ENCODE measurements at places on chromosomes 13 and 19.
A peak's percentile ranks its signal among the peaks of the same experiment; 100 is the strongest.

DNA sequence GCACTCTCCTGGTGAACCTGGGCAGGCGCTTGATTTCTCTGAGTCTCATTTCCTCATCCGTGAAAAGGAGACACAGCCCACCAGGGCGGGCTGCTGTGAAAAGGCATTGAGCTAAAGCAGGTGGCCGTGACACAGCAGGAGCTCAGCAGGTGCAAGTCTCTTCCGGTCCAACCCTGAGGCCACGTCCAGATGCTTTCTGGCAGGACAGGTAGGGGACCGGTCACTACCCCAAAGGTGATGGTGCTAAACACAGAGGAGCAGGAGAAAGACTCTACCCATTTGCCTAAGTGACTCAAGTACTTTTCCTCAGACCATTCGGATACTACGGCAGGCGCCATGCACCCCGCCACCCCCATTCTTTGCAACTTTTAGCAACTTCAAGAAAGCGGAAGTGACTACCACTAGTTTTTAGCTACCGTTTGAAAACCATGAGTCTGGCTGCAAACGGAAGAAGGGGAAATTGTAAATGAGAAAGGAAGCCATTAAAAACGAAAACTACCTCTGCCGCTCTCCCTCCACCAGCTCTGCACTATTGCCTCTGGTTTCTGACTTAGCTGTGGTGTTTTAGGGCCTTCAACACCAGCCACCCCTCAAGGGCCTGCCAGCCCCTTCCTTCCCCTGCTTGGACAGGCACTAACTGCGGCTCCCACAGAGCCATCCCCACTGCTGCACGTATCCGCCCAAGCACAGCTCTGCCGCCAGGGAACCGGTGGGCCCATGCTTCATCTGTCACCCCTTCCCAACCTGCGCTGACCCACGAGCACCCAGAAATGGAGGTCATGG lies 4.8 kb downstream of the PPP6R1 start:
- no peak for DNase-seq

DNA sequence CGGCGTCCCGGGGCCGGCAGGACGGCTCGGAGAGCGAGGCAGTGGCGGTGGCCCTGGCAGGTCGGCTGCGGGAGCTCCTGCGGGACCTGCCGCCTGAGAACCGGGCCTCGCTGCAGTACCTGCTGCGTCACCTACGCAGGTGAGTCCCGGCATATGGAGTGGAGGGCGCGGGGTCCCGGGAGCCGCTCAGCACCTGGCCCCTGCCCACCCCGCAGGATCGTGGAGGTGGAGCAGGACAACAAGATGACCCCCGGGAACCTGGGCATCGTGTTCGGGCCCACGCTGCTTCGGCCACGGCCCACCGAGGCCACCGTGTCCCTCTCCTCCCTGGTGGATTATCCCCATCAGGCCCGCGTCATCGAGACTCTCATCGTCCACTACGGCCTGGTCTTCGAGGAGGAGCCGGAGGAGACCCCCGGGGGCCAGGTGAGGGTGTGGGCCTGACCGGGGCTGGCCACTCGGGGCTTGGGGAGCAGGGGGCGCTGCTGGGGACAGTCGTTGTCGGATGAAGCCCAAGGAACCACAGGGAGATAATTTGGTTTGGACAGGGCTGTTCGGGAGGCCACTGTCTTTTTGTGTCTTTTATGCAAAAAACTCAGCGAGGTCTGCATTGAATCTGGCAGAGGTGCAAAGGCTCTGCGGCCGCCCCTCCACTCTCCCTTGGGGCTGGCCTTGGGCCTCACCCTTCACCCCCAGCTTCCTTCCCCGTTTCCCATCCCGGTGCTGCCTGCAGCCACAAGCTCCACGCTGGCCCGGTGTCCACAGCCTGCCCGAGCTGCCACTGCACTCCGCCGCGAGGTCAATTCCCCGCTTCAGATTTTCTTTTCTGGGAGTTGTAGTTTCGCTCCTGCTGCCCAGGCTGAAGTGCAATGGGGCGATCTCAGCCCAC lies 12.0 kb downstream of the POLR2E start:
- no peak for DNase-seq

DNA sequence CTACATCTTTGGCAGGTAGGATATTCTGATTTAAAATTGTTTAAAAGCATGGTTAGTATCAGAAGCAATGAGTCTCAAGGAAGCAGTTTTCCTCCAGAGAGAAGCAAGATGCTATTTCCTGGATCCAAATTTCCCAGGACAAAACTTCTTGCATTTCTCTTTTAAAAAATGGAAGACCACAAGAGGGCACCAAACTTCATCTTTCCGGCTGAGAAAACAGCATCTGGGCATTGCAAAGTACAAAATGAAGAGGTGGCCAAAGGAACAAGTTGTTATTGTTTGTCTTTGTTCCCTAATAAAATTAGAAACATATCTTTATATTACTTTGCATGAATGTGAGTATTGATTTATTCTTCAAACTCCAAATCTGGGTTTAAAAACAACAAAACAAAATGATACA lies 60.0 kb upstream of the LRCH1 start:
- no peak for DNase-seq

DNA sequence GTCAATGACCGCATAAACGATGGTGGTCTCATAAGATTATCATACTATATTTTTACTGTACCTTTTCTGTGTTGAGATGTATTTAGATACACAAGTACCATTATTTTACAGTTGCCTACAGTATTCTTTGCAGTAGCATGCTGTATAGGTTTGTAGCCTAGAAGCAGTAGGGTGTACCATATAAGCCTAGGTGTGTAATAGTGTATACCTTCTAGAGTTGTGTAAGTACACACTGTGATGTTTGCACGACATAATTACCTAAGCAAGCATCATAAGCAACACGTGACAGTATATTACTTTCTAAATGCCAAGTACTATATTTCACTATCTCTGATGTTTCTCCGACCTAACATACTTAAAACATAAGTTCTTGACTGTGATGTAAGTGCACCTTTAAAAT lies 2.7 kb downstream of the LPAR6 start:
- no peak for DNase-seq

GRCh38 chr19:4061178-4061682 lies 5.5 kb downstream of the ZBTB7A start:
- DNase-seq, result peak; percentile 91

- no peak for DNase-seq
Measured at GRCh38 chr13:37481011-37481884, 117.3 kb downstream of the POSTN start.

DNA sequence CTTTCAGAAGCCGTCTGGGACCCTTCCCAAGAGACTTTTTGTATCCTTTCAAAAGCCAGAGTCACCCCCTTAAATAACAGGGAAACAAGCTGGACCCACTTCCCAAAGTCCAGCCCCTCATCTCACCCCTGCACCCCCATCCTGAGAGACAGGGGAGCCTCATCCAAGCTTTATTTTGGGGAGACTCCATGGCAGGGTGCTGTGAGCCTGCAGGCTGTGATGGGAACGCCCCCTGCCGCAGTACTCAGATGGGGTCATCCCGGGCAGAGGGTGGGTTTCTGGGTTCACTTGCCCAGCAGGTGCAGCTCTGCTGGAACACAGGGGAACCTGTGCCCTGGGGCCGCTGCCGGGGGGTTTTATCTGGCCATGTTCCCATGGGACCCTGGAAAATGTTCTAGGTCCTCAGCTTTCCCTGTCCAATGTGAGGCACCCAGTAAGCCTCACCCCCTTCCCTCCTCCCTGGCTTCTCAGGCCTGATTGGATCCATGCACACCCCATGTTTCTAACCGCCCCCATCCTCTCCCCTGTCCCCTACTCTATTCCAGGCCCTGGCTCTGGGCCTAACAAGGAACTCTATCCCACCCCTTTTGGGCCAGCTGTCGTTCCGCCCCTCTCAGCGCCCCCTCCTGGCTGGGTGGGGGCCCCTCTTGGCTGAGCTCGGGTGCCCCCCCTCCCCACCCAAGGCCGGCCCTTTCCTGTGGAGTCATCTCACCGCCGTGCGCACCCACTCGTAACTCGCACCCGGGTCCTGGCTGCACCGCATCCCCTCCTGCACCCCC lies 1.0 kb downstream of the HIF3A start:
- peak; percentile 85 for DNase-seq

GRCh38 chr13:43016226-43016625 lies 7.2 kb upstream of the DNAJC15 start:
- no peak for DNase-seq

- DNase-seq, result no peak
Measured at GRCh38 chr13:32647926-32648325, 61.7 kb downstream of the PDS5B start.

DNA sequence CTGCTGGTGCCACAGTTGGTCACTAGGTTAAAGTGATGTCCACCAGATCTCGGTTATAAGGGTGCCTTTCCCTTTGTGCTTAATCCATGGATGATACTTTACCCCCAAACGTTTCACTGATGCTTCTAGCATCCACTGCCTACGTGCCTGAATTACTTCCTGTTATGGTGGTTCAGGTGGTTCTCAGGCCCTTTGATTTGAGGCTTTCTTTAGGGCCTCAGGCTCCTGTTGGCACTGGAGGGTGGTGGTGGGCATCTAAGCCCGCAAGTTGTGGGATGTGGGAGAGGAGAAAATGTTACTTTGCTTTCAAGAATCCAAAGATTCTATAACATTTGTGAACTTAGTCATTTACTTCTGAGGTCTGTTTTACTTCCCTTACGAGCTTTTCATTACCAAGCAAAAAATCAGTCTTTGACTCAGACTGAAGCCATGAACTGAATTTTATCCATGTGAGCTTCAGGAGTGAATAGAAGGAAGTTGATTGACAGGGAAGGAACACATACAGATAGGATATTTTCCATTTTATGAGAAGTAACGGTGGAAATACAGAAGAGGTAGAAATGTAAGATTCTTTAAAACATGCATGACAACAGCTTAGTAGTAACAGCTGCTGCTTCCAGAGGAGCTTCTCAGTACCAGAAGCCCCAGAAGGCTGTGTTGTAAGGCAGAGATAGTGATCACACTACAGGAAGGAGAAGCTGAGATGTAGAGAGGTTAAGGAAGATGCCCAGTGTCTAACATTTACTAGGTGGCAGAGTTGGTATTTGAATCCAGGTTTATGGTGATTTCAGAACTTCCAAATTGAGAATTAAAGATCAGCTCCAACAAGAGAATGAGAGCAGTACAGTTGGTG lies 65.0 kb downstream of the ARHGEF7 start:
- no peak for DNase-seq

DNA sequence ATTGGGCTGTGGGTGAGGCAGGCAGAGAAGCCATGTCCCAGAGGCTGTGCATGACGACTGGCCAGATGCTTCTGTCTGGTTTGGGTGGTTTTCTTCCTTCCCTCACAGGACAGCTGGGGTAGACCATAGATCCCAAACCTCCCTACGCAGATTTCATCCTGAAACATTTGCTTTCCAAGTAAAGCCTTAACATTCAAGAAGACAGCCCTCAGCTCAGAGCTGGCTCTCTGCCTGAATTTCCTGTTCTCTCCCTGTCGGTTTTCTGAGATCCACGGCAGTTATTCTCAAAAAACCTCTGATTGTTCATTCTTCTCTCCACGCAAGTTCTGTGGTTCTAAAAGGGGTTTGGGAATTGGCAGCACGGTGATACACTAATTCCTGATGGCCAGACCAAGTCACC lies 25.3 kb downstream of the UQCRFS1 start:
- DNase-seq, result no peak

DNA sequence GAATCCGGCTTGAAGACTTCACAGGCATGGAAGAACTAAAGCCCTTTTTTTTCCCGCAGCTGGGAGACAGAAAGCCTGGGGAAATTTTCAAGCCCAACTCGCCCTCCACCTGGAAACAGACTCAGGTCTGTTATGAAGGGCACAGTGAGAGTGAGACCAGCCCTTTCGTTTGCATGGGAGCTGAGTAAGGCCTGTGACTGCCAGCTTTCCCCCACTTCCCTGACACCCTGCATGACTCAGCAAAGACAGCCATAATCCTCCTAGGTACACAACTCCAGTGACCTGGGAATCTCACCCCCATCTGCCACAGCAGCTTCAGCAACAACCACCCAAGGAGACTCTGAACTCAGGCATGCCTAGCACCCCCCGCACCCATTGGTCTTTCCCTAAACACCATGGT lies 87.6 kb upstream of the ZNF91 start:
- no peak for DNase-seq

DNA sequence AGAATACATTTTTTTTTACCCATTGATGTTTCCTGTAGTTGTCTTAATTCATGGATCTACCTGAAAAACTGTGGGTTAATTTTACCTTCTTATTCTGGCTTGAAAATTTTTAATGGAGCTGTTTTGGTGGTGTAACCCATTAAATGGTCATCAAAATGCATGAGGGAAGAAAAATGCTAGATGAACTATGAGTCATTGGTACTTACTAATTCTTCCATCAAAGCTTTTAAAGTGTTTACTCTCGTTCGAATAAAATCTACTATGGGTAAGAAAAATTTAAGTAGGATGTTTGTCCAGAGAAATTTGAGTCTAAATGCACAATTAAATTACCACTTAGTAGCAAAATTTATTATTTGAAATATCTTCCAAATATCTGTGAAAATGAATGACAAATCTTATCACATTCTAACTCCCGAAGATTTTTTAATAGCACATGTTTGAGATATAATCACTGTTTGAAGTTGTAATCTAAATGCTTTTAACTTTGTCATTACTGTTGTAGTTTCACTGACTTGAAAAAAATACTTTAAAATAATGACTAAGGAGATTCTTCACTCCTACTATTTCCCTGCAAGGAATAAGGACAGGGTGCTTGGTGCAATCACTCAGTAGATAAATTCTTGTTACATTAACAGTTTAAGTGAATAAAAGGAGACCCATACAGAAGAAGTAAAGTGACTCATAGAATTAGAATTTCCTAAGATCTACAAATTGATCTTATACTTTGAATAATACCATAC lies 437.7 kb downstream of the IRS2 start:
- DNase-seq, result no peak

GRCh38 chr13:102555914-102556553 lies 40.8 kb upstream of the TPP2 start:
- no peak for DNase-seq

DNA sequence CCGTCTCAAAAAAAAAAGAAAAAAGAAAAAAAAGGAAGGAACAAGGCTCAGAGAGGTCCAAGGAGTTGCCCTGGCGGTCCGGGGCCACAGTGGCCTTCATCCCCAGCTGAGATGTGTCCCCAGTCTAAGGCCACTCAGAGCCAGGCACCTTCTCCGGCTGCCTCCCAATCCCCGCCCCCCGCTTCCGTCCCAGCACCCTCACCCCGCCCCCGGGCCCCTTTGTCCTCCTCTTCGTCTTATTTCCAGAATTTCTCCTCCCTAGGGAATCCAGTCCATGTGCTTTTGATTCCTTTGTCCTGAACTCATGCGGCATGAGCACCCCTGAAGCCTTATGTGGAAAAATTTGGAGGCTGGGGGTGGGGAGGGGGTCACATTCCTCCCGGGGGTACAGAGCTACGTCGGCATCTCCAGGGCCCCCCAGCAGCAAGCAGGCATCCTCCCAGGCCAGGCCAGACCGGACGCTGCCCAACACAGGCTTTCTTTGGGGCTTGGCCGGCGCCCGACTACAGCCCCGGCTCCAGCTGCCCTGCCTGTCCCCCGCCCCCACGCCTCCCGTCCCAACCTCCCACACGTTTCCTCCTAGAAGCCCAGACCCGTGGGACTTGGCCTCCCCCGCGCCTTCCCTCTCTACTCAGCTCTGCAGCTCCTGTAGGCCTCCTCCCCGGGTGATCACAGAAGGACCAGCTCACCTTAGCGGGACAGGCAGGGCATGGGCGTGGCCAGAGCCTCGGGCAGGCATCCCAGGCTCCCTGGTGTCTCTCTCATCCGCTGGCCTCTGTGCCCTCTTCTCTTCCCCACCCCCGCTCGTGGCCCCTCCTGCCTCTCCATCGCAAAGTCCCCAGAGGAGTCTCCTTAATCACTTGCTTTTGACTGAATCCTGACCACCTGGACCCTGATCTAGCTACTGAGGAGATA lies 17.8 kb upstream of the ADGRE5 start:
- peak; percentile 90 for DNase-seq

GRCh38 chr13:113636266-113636963 lies 21.6 kb downstream of the ATP4B start:
- peak; percentile 74 for DNase-seq

- DNase-seq, result no peak
Measured at GRCh38 chr19:13553880-13554400, 47.7 kb upstream of the CACNA1A start.
